ENCODE measurements at places on chromosomes 13 and 19.
A peak's percentile ranks its signal among the peaks of the same experiment; 100 is the strongest.

DNA sequence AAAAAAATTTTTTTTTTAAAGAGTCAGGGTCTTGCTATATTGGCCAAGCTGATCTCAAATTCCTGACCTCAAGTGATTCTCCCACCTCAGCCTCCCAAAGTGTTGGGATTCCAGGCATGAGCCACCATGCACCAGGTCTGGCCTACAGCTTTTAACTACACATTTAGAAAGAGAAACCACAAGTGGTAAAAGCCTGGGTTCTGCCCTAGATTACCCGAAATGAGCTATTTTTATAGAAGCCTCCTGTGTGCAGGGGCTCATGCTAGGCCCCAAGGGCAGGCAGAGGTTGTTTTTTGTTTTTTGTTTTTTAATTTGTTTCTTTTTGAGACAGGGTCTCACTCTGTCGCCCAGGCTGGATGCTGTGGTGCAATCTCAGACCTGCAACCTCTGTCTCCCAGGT is 14.0 kb upstream of the MYADM start:
- DNase-seq: no peak

GRCh38 chr13:112133499-112134390 is 66.8 kb downstream of the SOX1 start:
- DNase-seq: no peak

GRCh38 chr19:18292462-18292809 is 11.0 kb upstream of the JUND start:
- no peak for DNase-seq

DNA sequence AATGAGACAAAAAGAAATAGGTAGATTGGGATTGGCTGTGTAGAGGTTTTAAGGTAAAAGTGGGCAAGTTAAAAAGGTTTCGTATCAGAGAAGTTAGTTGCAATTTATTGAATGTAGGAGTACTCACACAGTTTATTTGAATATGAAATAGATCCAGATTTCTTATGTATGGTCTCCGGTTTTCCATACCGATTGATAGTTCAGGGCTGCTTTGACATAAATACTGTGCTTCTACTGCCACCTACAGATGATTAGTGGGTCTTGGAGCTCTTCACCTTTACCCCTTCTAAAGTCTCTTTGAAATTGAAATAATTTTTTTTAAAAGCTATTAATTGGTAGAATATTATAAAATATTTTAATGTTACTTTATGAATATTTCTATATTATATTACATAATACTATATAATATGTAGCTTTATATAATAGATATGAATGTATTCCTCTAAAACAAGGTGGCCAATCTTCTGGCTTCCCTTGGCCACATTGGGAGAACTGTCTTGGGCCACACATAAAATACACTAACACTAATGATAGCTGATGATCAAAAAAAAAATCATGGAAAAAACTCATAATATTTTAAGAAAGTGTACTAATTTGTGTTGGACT is 7.7 kb upstream of the GPR18 start:
- peak; percentile 26 for DNase-seq

DNA sequence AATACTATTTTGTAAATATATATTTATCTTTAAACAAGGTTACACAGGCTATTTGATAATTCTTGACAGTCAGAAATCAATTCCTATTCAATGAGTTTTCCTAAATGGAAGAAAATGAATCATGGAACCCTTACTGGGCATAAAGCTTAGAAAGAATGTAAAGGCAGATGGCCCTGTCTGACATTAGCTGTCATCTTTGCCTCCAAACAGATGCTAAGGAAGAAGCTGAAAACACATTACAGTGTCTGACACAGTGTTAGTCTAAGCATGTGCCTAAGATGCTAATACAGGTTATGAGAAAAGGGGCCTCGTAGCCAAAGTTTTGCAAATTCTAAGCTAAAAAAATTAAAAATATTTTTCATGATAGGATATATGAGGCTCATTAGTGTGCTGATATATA is 112.8 kb downstream of the ITGBL1 start:
- no peak for DNase-seq

DNA sequence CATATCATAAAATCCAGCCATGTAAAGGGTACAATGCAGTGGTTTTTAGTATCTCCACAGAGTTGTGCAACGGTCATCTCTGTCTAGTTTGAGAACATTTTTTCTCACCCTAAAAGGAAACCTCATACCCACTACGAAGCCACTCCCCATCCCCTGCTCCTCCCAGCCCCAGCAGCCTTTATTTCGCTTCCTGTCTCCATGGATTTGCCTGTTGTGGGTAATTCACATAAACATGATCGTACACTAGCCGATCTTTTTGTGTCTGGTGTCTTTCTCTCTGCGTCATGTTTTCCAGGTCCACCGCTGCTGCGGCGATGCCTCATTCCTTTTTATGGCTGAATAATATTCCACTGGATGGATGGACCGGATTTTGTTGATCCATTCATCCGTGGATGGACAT is 28.6 kb downstream of the BICRA start:
- no peak for DNase-seq

- DNase-seq: no peak
Observed at GRCh38 chr19:3642987-3643673, 16.5 kb upstream of the CACTIN start.

- DNase-seq: no peak
Observed at GRCh38 chr13:68987585-68987984, 1120.0 kb upstream of the ATXN8OS start.

GRCh38 chr19:3024509-3024869 is 4.6 kb downstream of the TLE2 start:
- no peak for DNase-seq

DNA sequence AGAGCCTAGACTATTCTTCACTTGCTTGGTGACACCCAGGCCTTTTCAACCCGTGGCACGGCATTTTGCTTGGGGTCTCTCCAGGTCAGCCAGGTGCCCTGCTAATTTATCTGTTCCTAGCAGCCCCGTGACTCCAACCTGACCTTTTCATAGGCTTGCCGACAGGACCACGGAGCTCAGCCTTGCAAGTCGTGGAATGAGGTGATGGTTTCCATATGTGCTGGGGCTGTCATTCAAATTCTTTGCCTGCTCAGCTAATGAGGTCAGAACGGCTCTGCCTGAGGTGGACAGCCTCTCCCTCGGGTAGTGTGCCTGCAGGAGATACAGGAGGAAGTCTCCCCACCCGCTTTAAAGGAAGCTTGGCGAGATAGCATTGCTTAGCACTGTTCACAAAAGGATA is 61.0 kb downstream of the SHISA2 start:
- no peak for DNase-seq

DNA sequence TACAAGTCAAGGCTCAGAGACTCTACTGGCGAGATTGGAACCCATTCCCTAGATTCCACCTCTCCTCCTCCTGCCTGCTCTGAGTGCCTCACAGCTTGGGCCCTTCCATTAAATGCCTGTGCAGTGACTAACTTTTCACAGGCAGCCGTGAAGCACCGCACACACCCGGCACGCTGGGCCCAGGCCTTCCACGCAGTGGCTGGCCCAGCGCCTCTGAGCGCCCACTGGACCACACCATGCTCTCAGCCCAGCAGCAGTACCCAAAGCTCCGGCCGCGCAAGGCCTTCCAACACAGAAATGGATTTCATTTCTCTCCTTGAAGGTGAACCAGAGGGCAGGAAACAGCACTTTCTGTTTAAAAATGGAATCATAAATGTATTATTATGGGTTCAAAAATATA is 26.0 kb downstream of the RAB20 start:
- DNase-seq: no peak

GRCh38 chr13:20729633-20730585 is 26.4 kb downstream of the IL17D start:
- no peak for DNase-seq

Measured in HFFc6 (cell line).